ENCODE measurements at places on chromosomes 12 and 14.
A peak's percentile ranks its signal among the peaks of the same experiment; 100 is the strongest.

- DNase-seq = no peak
Observed at GRCh38 chr12:67155863-67156262, 113.3 kb upstream of the CAND1 start.

GRCh38 chr14:79265366-79265946 lies 945.8 kb downstream of the DIO2 start:
- DNase-seq = no peak

- DNase-seq = no peak
Observed at GRCh38 chr14:69008421-69008884, 29.4 kb upstream of the ACTN1 start.

DNA sequence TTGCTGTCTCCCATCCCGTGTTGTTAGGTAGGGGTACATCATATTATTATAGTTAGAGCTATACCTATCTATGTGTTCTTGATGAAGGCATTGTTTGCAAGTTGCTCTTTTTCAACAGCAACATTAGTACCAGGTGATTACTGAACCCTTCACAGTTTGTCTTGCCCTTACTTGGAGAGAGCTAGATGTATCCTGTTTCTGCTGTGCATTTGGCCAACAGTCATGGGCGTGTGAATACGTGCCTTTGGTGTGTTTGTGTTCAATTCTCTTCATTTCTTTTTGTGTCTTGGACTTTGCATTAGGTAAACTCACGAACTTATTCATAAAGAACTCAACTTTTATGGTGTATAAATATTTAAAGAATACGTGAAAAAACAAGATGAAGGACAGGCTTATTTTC lies 14.3 kb downstream of the ARF6 start:
- no peak for DNase-seq

- DNase-seq = no peak
Observed at GRCh38 chr14:32286602-32287001, 42.5 kb upstream of the AKAP6 start.

DNA sequence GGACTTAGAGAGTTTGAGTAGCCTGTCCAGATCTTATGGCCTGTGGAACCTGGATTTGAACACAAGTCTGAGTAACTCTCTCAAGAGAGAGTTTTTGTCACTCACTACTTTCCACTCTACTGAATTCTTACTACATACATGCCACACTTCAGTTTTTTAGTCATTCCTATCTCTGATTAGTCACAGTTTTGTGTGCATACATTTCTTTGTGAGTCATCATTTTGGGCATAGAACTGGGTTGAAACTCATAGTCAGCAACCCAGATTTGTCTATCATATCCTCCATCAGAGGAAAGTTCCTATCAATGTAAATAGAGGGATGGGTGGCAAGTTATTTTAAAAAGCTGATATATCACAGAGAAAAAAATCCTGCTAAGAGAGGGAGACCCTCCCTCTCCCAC lies 42.9 kb downstream of the FLRT2 start:
- no peak for DNase-seq

DNA sequence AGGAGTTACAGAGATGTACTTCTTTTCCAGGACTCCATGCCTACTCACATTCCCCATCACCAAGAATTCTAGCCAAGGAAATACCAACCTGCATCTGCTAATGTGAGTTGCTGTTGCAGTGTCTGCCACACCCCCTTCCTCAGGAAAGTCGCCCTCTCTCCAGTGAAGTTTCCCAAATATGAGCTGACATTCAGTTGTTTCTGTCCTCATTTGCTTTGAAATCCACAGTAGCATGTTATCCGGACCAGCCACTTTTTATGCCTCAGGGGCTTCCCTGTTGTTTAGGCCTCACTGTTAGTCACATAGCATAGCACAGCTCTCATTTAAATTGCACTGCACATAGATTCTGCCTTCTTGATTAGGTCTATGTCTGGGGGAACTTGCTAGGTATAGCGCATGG lies 212.4 kb downstream of the EGLN3 start:
- DNase-seq = no peak

DNA sequence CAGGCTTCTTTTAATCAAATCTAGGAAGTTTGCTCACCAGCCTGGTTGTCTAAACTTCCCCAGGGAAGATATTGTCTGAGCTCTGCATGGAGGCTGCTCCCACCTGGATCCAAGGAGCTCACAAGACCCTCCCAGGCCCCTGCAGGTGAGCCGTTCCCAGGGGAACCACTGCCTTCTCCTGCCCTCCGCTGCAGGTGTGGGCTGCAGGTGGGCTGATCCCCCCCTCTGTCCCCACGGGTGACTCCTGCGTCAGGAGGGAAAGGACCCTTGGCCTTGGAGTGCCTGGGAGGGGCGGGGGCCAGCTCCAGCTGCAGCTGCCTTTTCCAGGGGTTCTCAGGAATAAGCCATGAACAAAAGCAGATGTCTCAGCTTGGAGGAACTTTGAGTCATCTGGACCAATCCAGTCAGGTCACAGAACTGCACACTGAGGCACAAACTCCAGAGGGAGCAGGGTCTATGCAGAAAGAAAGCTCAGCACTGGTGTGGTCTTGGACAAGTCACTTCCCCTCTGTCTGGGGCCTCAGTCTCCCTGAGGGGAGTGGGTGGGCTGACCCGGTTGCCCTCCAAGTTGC lies 246.6 kb upstream of the RTL1 start:
- DNase-seq = no peak

DNA sequence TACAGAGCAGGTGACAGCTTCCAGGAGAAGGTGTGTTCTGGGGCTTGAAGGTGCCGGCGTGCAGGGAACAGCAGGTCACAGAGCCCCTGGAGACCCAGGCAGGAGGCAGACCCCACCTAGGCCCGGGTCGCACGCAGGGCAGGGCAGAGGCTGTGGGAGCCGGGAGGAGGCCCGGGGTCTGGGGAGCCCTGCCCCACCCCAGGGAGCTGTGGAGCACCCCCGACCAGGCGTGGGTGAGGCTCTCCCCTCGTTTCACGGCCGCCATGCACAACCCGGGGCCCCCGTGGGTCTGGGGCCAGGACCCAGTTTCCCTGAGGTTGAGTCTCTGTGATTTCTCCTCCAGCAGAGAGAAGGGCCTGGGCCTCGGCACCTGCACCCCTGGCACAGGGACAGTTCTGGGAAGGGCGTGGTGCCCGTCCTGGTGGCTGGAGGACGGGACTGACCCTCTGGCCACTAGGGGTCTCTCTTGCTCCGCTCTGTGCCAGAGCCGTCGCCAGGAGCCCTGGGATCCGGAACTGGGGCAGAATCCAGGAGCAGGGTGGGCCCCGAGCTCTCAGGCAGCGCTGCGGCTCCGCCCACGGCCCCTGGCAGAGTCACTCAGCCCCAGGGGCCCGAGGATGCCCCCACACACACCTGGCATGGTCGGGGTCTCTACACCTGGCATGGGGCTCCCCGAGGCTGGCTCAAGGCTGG lies 75.2 kb upstream of the FBRSL1 start:
- DNase-seq = peak; percentile 46

- DNase-seq = no peak
Observed at GRCh38 chr14:78403278-78403815, 233.2 kb downstream of the NRXN3 start.

- DNase-seq = no peak
Observed at GRCh38 chr14:103343164-103343879, 9.3 kb downstream of the EIF5 start.

DNA sequence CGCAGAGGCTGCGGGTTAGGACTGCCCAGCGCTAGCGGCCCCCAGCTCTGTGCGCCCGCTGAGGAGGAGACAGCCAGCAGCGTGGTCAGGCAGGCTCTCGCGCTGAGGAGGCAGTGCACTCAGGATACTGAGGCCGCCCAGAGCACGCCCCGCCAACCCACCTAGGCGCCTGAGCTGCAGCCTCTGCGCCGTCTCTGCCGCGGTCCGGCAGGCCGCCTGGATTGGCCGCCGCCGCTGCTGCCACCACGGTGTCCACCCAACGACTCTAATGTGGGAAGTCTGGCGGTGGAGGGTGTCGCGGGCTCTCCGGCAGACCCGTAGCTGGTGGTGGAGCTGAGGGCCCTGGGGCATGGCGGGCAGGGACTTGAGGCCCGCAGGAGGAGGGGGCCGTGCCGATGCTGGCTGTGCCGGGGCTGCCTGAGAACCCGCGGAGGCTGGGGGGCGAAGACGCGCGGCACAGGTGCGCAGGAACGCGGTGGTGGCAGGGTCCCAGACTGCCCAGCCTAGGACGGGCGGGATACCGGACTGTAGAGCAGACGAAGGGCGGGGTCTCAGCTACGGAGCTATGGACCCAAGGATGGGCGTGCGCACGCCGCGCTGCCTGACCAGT lies 69.9 kb downstream of the ASCL4 start:
- no peak for DNase-seq

- no peak for DNase-seq
Observed at GRCh38 chr14:89773151-89773550, 181.4 kb downstream of the EFCAB11 start.

- DNase-seq = no peak
Observed at GRCh38 chr12:95700316-95700785, 90.2 kb downstream of the NTN4 start.

DNA sequence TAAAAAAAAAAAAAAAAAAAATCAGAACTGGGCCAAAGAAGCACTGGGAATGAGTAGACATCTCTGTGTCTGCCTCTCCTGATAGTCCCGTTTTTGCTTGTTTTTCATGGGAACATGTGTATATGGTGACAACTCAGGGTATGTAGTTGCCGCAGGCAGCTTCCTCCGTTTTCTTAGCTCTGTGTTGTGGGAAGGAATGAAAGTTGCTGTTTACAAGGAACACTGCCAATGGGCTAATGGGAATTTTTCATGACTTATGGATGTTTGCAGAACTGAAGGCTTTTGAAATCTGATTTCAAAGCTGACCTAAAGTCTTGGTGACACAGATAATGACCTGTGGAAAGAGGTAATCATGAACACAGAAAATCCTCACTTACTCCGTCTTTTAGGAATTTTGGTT lies 146.4 kb upstream of the BTG1 start:
- no peak for DNase-seq

DNA sequence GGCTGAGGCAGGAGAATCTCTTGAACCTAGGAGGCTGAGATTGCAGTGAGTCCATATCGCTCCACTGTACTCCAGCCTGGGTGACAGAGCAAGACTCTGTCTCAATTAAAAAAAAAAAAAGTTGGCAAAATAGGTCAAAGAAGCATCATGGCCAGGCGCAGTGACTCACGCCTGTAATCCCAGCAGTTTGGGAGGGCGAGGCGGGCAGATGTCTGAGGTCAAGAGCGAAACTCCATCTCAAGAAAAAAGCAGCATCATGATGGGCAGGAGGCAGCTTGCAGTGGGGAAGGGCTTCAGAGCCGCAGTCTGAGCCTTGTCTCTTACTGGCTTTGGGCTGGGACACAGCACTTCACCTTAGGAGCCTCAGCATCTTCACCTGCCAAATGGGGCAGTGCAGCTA lies 21.4 kb downstream of the TEAD4 start:
- DNase-seq = no peak

GRCh38 chr14:53778263-53778662 lies 178.4 kb downstream of the BMP4 start:
- DNase-seq = no peak

- DNase-seq = no peak
Observed at GRCh38 chr12:1530592-1531152, 63.7 kb downstream of the FBXL14 start.

GRCh38 chr12:11630046-11630706 lies 19.3 kb upstream of the ETV6 start:
- no peak for DNase-seq

DNA sequence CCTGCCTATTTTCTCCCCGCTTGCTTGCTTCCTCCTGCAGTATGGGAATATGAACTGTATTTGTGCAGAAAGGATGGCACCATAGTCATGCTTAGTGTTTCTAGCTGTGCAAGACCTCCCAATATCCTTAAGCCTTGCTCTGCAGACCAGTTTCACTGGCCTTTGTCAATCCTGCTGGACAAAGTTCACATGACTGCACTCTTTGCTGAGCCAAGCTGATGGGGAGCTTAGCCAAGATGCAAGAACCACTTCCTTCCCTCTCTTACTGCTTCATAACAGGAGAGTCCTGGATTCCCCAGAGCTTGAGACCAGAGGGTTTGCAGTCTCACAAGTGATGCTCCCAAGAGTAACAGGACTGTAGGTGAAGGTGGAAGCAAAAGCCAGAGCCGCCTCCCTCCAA lies 3.8 kb downstream of the ASIC1 start:
- DNase-seq = no peak

DNA sequence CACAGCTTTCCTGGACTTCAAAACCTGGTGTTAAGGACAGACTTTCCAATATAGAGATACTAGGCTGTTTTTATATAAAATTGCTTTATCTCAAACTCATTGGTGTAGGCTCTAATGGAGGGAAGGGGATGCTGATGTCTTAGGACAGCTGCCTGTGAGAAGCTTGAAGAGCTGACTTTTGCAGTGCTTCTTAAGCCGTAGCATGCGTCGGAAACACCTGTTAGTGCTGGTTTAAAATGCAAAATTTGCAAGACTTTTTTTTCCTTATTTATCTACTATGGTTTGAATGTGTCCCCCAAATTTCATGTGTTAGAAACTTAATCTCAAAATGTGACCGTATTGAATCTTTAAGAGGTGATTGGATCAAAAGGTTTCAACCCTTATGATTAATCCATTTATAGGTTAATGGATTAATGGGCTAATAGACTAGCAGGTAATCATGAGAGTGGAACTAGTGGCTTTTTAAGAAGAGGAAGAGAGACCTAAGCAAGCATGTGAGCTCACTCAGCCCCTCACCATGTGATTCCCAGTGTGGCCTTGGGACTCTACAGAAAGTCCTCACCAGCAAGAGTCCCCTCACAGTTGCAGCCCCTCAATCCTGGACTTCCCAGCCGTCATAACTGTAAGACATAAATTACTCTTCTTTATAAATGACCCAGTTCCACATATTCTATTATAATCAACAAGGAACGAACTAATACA lies 60.9 kb upstream of the FUT8 start:
- no peak for DNase-seq

DNA sequence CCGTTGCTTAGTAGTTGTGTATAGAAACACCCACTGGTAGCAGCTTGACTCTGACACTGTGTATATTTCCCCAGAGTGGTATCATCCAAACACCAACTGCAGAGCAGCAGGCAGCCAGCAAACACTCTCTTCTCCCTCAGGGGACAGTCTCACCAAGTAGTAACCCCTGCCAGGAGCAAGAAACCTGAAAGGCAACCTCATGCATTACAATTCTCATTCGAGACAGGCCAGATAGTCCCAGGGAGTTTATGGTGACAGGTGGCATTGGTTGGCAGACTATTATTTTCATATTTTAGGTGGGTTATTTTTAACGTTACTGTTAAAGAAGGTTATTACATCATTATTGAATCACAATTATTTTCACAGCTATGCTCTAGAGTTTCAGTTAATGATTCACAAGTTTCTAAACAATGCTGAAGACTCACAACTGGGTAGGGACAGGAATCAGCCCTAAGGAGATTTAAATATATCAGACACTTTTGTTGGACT lies 222.8 kb downstream of the EGLN3 start:
- DNase-seq = no peak

GRCh38 chr12:108832730-108833354 lies 24.5 kb downstream of the SSH1 start:
- DNase-seq = no peak

- DNase-seq = no peak
Observed at GRCh38 chr12:51419425-51420193, 5.0 kb upstream of the SLC4A8 start.

GRCh38 chr12:67709367-67709954 lies 60.9 kb downstream of the DYRK2 start:
- no peak for DNase-seq

Measured in stimulated activated CD8-positive, alpha-beta memory T cell treated with anti-CD3 and anti-CD28 coated beads, Interleukin-15, amount 100 ng/mL, for 1 hour (primary cell).